CD4-positive, alpha-beta T cell treated with Interleukin-4 for 4 hours (primary cell): ENCODE measurements at places on chromosomes 7 and 10.

DNA sequence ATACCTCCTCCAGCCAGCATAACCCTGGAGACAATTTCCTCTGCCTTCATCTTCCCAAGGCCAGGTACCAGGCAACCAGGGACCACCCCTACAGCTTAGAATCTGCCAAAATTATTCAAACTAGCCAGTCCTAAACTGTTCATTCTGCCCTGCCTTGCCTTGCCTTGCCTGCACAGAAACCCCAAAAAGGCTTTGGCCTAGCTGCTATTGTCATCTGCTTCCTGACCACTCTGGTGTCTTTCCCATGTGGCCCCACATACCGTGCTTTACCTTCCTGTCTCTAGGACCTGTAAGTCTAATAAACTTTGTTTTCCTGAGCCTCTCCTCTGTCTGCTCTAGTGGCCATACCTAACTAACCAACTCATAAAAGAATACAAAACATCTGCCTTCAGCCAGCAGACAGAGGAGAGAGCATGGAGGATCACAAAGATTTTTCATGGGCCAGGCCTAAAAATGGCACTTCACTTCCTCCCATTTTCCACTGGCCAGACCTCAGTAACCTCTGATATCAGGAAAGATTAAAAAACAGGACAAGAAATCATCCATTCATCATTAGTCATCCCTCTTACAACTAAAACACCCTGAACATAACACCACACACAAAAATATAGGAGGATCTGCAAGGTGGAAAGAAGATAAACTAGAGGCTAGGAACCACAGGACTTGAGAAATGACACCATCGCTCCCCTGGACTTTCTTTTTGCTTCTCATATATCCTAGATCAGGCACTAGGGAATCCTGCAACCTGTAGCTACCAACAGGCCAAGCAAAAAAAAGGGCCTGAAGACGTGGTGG, 51.5 kb downstream of the IMMP2L start:
- no peak for DNase-seq

- no peak for DNase-seq
Observed at GRCh38 chr7:82382276-82382675, 61.3 kb downstream of the CACNA2D1 start.

DNA sequence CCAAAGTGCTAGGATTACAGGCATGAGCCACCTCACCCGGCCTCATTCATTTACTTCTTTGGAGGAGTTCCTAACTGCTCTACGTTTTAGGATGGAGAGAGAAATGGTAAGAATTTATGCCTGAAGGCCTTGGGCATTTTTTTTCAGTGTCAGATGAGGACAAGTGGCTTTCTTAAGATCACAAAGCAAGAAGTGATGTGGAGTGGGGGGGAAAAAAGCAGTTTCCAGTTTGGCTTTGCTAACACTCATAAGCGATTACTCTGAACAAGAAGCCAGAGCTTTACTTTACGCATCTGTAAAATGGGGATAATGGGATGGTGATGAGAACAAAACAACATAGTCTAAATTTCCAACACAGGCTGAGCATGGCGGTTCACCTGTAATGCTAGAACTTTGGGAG, 2.6 kb upstream of the PPIA start:
- no peak for DNase-seq

GRCh38 chr7:142838461-142839213, 16.2 kb upstream of the EPHB6 start:
- no peak for DNase-seq

DNA sequence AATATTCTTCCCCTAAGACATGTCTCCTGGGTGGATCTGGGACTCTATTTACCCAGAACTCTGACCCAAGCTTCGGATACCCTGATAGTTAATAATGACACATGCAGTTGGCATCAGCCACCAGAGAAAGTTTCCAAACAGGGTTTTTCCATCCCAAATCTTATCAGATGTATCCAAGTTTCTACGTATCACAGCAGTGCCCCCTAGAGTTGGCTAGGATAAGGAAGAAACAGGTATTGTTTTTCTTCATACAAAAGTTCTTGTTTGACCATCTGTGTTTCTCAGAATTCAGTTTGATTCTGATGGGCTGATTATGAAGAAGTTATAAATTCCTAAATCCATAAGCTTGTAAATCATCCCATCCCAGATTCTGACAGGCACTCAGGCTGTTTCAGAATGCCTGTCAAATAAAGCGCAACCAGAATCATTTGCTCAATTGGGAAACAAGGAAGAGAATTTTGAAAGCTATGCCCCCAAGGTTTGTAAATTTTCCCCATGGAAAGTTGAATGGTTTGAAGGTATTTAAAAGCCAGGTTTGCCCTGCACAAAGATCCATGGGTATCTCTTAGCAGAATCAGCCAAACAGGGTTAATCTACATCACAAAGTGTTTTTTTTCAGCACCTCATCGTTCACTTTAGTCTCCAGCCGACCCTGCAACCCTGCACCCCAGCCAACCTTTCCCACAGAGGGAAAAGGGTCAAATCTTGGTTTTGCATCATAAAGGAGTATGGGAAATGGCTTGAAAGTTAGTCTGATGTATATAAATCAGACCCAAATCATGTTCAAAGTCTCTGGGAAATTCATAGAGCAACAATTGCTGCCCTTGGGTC, 47.4 kb downstream of the NRAP start:
- DNase-seq, result no peak

DNA sequence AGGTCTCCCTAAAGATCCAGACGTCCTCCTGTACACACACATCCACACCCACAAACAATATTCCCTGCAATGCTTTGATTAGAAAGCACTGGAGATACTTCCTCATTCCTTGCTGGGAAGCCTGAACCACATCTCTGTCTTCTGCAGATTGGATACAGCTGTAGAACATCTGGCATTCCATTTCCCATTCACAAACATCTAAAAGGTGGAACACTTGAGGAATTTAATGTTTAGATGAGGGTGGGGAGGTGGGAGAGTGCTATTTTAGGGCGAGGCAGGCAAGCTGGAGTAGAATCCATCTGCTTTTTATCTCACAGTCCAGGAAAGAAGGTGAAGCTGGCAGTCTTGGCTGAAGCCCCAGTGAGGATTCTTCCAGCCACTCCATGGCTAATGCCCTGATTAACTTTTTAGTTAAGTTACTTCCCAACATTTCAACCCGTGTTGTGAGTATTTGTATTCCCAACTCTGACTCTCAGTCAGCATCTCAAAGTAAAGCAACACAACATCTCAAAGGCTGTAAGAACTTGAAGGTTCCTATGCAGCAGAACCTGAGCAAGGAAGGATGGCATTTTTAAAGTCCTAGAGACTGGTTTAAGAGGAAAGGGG, 46.1 kb downstream of the CYTH3 start:
- DNase-seq, result no peak

GRCh38 chr7:149741629-149742028, 31.8 kb downstream of the ZNF467 start:
- no peak for DNase-seq

GRCh38 chr7:107047902-107048782, 3.6 kb downstream of the PRKAR2B start:
- no peak for DNase-seq

DNA sequence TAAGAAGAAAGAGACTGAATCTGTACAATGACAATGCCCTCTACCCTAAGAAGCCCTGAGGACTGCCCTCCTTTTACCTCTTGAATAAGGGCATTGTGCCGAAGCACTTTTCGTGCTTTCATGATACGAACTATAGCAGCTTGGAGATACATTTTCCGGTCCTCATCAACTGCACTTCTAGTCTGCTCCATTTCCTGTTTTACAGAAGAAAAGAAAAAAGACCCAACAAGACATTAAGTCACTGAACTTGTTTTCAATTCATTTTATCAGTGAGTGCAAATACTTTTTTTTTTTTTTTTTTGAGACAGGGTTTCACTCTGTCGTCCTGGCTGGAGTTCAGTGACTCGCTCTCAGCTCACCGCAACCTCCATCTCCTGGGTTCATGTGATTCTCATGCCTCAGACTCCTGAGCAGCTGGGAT, 78.4 kb downstream of the CUL2 start:
- peak; percentile 17 for DNase-seq

- no peak for DNase-seq
Observed at GRCh38 chr7:158846304-158846703, 10.1 kb upstream of the DYNC2I1 start.

DNA sequence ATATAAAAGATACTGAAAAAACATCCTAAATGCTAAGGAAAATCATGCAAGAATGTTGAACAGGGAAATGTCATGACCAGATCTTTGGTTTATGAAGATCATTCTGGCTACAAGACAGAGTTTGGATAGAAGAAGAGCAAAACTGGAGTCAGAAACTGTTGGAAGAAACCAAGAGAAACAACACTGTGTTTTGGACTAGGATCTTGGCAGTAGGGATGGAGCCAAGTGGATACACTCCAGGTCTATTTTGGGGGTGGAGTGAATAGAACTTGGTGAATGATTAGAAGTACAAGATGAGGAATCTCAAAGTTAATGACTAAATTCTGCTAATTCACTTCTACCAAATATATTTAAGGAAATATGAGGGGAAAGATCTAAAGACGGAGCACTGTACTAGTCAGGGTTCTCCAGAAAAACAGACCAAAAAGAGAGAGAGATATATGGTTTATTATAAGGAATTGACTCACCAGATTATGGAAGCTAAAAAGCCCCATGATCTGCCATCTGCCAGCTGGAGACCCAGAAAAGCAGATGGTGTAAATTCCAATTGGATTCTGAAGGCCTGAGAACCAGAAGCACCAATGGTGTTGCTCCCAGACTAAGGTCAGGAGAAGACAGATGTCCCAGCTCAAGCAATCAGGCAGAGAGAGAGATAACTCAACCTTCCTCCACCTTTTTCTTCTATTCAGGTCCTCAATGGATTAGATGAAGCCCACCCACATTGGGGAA, 254.9 kb downstream of the TRIL start:
- DNase-seq, result no peak

GRCh38 chr7:83984076-83984475, 210.5 kb downstream of the SEMA3A start:
- DNase-seq, result no peak

DNA sequence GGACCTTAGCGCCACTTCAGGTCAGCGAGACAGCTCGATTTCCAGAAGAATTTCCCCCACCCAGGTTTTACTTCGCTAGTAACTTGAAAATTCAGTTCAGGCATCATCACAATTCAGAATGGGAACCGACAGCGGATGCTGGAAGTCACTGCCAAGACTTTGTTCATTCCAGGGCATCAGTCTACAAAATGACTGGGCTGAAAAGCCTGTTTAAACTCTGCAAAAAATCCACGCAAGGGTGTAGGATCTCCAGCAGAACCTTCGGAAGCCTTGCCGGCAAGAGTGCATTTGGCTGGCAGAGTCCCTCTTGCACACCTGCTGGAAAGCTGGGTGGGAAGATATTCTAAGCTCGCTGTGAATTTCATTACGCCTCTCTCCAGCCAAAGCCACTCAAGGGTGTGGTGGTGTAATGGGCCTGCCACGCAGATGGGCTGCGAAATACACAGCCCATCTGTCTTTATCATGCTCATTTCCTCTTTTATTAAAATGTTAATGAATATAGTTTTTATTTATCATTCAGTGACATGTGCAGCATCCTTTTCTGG, 672.0 kb upstream of the FOXK1 start:
- DNase-seq, result no peak

DNA sequence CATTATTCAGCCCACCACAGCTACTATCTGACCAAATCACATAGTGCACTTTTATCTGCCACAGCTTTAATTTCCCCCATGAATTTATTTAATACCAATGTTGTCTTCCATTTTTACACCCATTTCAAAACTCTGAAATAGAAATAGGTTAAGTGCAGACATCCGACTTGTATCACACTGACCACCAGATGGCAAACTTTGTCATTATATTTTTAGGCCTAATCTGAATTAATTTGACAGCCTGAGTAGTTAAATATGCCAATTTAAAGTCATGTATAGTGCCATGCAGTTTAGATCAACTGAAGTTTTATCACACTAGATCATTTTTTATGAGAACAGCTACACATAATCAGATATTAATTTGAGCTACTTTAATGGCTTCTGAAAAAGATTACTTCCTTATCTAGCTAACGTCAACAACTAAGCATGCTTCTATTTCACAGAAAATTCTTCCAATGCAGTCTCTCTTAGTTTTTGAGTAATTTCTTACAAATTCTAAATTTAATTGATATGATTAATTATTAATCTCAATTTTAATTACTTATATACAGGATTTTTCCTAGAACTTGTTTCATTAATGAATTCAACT, 566.4 kb downstream of the GFRA1 start:
- no peak for DNase-seq

GRCh38 chr10:42930516-42931192, 146.2 kb upstream of the RET start:
- DNase-seq, result no peak
